CD4-positive, alpha-beta T cell treated with Interleukin-2 at 100 ng/mL for 4 hours (primary cell): ENCODE measurements at places on chromosomes 13 and 19.

- DNase-seq = no peak
Measured at GRCh38 chr13:109516186-109516585, 270.2 kb downstream of the IRS2 start.

DNA sequence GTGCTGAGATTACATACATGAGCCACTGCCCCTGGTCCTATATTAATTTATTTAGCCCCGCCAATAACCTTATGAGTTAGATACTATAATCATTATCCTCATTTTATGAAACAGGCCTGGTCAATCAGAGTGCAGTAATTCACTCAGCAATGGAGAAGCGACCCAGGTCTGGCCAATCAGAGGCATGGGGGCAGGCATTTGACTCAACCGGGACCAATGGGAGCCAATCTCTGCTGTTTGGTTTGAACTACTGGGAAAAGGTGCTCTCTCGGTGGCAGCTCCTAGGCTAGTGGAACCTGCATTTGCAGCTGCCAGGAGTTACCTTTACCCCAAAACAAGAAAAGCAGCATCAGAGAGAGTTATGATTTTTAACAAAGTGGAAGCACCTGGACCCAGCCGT lies 6.6 kb downstream of the SIRT2 start:
- DNase-seq = no peak

DNA sequence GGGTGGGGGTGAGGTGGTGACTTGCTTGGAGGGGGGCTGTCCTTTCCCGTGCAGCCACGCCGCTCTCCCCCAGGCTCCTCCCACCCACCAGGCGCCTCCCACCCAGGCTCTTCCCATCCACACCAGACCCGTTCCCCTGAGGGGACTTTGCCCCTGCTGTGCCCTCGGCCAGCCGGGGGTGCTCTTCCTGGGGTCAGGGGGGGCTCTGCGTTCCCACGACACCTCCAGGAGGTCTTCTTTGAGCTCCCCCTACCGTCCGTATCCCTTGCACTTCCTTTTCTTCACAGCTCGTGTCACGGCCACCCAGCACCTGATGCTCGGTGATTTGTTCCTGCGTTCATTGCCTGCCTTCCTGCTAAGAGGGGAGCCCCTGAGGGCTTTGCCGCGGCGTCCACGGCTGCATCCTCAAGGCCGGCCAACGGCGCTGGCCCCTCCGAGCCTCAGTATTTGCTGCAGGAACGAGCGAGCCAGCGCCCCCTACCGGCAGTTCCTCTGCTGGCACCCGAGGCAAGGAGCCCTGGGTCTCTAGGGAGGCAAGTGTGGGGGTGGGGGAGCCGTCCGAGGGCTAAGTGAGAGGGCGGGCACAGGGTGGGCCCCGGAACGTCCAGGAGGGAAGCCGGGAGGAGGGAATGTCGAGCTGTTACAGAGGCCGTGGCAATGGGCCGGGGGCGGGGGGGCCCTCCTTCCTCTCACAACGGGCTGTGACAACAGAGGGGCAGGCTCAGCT lies 11.8 kb downstream of the LRRC4B start:
- DNase-seq = peak; percentile 63

- no peak for DNase-seq
Measured at GRCh38 chr19:18978616-18979015, 37.6 kb upstream of the HOMER3 start.

DNA sequence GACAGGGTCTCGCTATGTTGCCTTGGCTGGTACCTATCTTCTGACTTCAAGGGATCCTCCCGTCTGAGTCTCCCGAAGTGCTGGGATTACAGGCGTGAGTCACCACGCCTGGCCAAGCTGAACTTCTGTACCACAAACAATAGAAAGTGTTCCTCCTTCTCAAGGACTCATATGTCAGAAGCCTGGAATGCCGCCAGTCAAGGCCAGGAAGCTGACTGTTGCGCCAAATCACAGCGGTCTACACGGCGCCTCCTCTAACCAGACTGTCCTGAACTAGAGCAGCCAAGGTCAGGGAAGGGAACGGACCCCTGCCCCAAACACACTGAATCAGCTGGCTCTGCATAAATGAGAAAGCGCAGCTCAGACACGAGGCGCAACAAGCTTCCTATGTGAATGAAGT lies 14.6 kb downstream of the RAB20 start:
- DNase-seq = no peak

DNA sequence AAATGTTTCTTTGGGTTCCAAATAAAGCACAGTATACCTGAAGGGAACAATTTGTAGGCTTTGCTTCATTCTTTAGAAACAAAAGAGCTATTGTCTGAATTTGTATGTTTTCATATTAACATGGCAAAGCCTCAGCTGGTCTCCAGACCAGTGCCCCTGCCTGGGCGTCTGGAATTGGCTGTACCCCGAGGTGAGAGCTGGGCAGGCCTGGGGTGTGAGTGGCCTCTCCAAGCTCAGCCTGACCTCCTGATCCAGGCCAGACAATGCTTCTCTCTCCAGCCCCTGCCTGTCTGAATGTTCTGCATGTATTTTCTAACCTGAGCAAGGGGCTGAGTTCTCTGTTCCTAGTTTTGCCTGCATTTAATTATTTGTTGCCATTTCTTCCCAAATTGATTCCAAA lies 66.3 kb upstream of the MCF2L start:
- DNase-seq = no peak

GRCh38 chr13:48161530-48162179 lies 66.8 kb upstream of the MED4 start:
- DNase-seq = no peak

- DNase-seq = no peak
Measured at GRCh38 chr13:75927183-75927669, 291.1 kb downstream of the LMO7 start.

DNA sequence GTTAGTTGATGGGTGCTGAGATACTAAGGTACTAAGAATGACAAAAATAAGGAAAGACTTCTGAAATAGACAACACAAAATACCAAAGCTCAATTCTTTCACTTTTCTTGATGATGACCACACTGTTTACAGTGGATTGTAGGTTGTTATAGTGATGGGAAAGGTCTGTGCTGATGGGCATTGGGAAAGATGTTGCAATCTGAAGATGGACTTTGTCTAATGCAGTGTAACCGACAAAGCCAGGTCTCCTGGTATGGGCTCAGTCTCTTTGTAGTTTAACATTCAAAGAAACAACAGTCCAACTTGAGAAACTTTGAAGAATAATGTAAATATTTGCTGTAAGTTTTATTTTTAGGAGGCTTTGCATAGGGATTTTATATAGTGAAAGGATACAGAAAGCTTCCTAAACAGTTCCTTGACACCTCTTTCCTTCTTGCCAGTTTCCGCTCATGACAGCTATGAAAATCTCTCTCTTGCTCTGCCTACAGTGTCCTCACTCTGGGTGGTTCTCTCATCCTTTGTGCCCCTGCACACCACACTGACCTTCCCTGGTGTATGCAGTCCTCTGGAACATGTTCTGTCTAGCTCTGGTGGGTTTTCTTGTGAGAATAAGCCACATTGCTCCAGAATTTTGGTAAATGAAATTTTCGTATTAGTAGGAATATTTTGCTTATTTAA lies 172.2 kb downstream of the KCNRG start:
- DNase-seq = no peak

- DNase-seq = no peak
Measured at GRCh38 chr19:38549061-38549460, 68.7 kb downstream of the MAP4K1 start.

GRCh38 chr13:93318534-93319254 lies 92.1 kb downstream of the GPC6 start:
- no peak for DNase-seq

GRCh38 chr13:105721016-105721415 lies 814.4 kb downstream of the EFNB2 start:
- no peak for DNase-seq

DNA sequence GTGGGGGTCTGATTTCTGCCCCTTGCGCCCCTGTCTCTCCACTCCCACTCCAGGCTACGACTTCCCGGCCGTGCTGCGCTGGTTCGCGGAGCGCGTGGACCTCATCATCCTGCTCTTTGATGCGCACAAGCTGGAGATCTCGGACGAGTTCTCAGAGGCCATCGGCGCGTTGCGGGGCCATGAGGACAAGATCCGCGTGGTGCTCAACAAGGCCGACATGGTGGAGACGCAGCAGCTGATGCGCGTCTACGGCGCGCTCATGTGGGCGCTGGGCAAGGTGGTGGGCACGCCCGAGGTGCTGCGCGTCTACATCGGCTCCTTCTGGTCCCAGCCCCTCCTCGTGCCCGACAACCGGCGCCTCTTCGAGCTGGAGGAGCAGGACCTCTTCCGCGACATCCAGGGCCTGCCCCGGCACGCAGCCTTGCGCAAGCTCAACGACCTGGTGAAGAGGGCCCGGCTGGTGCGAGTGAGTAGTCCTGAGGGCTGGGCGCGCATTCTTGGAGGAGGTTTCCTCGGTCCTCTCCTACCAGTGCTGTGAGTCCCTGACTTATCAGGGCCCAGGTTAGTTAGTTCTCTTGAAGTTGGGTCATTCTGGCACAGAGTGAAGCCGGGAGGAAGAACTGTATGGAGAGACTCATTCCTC lies 12.7 kb downstream of the EHD2 start:
- no peak for DNase-seq

- no peak for DNase-seq
Measured at GRCh38 chr19:24081056-24081455, 5.9 kb upstream of the ZNF254 start.

DNA sequence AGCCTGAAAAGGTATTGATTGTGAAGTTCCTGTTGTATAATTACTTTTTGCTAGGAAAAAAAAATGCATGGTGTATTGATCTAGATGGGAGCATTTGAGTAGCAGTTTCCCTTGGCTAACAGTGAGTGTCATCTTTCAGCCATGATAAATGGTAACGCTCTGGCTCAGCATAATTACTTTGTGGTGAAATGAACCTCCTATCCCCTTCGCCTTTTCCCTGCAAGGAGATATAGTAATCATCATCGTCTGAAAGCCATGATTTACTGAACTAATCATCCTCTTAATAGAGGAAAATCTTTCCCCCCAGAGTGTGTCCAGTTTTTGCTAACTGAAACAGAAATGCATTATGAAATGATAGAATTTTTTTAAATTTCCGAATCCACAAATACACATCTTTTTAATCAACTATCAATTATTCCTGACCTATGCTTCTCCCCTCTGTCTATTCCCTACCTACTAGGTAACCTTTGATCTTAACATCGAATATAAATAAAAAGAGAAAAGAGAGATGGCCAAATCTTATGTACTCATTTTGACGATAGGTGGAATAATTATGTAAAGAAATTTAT lies 88.7 kb downstream of the MAB21L1 start:
- DNase-seq = no peak

DNA sequence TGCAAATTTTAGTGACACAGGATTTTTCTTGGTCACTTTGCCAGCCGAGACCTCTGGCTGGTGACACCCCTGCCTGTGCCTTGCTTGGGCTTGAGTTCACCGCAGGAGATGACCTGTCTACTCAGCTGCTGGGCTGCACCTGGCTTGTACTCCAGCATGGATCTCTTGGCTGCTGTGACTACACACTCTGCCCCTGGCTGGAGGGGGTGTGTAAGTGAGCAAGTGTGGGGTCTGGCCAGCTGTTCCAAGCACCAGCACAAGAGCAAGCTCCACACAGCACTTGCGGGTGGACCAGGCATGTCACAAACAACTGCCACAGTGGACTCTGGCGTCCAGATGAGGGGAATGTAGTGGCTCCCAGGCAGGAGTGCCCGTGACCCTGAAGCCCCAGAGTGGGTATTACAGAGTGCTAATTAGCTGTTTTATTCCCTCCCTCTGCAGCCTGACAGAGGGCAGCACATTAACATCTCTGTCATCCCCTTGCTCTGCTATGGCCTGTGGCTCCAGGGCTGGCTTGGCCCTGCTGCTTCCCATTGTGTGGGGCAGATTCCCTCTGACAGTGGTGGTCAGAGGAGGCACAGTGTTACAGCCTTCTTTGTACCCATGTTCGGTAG lies 1387.2 kb downstream of the OLFM4 start:
- DNase-seq = no peak

DNA sequence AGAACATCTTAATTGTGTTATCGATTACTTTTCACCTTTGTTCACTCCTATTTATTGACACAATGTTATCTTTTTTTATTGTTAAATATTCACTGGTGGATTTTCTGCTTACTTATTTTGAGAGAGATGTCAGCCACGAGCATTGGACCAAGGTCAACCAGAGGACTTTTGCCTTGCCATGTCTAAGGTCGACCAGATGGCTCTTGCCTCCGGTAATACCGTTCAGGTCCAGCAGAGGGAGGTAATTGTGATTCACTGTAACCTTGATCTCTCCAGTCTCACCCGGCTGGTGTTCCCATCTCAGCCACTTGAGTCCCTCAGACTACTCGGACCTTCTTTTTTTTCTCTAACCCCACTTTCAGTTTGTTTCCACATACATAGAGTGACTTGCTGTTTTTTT lies 1438.1 kb downstream of the UQCRFS1 start:
- no peak for DNase-seq

DNA sequence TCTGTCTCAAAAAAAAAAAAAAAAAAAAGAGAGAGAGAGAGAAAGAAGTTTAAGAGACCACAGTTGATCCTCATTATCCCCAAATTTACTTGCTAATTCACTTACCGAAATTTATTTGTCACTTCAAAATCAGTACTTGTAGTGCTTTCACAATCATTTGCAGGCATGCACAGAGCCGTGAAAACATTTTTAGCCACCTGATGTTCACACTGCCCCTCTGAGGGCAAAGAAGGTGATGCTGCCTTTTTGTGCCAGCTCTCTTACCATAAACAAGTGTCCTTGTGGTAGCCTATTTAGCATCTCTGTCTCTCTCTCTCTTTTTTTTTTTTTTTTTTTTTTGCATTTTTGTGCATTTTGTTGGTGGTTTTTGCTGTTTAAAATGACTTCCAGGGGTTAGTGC lies 24.1 kb upstream of the CASP14 start:
- no peak for DNase-seq

GRCh38 chr19:709965-710571 lies 1.3 kb downstream of the PALM start:
- DNase-seq = no peak

GRCh38 chr13:80817979-80818378 lies 477.1 kb upstream of the SPRY2 start:
- no peak for DNase-seq

DNA sequence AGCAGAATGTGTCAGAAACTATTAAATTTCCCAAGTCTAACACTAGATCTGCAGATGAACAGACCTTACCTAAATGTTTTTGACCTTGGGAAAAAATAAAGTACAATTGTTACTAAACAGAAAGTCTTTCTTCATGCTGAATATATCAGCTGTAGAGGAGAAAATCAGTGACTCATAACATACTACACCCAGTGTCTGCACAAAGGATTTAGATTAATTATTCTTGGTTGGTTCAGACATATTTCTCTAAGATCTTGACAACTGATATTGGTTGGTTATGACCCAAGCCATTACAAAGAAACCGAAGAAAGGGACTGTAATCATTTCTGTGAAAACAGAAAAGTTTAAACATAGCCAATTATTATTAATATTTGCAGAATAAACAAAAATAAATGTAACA lies 225.1 kb downstream of the HS6ST3 start:
- no peak for DNase-seq

- DNase-seq = peak; percentile 16
Measured at GRCh38 chr13:27712421-27712820, 79.9 kb upstream of the GSX1 start.
